Left renal pelvis (tissue), 4 donors: ENCODE measurements at places on chromosomes 1 and 21.

DNA sequence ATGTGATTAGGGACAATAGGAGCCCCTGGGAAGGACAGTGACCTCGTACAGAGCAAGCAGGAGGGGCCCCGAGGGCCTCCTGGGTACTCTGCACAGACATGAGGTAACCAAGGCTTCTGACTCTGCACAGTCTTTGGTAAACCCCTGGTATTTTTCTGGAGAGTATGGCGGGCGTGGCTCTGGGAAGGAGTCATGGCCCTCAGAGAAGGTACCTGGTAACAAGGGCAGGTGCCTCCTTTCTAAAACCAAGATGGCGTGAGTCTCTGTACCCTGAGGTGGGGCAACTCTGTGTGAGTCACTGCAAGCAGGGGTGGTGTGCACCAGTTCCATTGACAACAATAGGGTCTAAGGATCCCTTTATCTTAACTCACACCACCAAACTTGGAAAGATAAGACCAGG is 39.9 kb upstream of the SLC19A1 start:
- no peak for DNase-seq

GRCh38 chr1:174942547-174943255 is 57.0 kb upstream of the CACYBP start:
- DNase-seq: no peak

- DNase-seq: no peak
Observed at GRCh38 chr1:34002810-34003209, 138.9 kb downstream of the HMGB4 start.

- DNase-seq: peak; percentile 40
Observed at GRCh38 chr1:13543451-13544220, 29.8 kb upstream of the LRRC38 start.

DNA sequence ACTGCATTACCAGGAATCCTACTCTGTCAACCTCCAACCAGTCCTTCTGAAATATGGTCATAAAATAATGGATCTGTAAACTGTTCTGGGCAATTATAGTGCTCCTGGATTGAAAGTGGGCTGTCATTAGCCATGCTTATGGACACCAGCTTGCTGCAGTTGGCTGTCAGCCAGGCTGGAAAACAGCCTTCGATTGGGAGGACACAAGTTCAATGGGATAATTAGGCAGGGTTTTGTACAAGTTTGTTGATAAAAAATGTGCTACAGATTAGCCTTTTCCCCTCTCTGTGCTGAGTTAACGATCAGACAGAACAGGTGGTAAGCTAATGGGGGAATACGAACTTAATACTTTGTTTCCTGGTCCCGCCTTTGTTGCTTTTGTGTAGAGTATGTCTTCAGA is 413.9 kb downstream of the DUSP10 start:
- no peak for DNase-seq

GRCh38 chr1:231094421-231094820 is 54.4 kb upstream of the FAM89A start:
- DNase-seq: no peak

DNA sequence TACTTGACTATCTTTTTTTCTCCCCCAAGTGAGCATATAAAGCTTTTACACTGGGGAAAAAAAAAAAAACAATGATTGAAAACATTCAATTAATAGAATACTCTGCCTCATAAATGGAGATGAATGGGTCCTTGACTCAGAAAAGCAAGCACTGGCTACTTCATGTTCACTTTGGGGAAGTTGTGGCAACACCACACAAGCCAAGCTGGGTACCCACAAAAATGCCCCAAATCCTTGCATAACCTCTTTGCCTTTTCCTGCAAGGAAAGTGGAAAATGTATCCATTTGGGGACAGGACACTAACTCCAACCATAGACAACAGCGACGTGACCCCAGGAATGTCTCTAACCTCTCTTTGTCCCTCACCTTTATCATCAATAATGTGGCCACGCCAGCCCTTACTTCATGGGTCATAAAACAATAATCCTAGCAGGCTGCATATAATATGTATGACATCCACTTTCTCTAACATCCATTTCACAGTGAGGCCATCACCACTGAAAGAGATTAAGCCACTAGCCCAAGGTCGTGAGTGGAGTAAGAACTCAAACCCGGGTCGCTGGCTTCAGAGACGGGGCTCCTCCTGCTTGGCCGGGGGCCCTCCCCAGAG is 2.3 kb downstream of the ECE1 start:
- no peak for DNase-seq

GRCh38 chr1:183327434-183328290 is 90.5 kb downstream of the NMNAT2 start:
- DNase-seq: no peak

DNA sequence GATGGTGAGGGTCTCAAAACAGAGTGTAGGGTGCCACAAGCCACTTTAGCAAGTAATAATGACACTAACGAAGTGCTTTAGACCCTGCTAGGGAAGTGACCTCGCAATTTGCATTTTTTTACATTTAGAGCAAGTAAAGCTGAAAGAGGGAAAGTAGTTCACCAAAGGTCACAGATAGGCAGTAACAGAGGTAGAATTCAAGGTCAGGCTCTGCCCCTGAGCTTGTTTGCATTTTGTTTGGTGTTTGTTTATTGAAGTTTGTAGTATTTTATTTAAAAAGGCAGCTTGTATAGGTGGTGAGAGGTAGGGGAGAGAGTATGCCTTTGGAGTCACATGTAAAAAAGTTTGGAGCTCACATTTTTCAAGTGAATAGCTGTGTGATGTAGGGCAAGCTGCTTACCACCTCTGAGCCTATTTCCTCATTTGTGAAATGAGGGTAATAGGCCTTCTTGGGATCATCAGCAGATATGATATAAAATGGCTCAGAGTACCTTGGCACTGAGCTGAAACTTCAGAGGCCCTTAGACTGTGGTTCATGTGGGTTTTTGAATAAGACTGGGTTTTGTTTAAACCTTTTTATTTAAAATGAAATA is 142.5 kb downstream of the TRABD2B start:
- no peak for DNase-seq

DNA sequence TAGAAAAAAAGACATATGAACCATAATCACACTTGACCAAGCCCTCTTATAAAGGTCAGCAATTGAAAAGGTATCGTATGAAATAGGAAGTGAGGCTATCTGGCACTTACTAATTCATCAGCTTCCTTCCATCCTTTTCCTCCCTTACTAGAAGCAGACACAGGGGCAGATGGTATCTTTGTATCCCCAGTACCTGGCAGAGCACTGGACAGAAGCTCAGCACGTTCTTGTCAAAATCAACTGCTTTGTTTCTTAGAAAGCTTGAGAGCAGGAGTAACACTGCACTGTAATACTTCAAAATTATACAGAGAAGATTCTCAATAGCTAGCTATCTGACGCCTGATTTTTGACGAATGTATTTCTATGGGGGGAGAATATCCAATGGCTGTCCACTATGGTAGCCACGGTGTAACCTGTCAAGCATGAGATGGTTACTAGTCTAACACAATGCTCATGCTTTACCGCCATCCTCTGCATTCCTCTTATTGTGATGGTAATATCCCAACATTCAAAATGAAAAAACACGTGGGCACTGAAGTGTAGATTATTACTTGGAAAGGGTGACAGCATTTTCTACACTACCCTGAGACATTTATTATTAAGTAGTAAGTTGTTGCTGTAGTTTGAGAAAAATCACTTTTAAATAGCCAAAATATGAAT is 175.6 kb downstream of the SIPA1L2 start:
- no peak for DNase-seq

GRCh38 chr1:163774401-163774945 is 452.7 kb downstream of the NUF2 start:
- peak; percentile 35 for DNase-seq

- no peak for DNase-seq
Observed at GRCh38 chr1:96598416-96599168, 123.0 kb upstream of the PTBP2 start.

GRCh38 chr1:20558191-20558590 is 5.8 kb downstream of the FAM43B start:
- no peak for DNase-seq

DNA sequence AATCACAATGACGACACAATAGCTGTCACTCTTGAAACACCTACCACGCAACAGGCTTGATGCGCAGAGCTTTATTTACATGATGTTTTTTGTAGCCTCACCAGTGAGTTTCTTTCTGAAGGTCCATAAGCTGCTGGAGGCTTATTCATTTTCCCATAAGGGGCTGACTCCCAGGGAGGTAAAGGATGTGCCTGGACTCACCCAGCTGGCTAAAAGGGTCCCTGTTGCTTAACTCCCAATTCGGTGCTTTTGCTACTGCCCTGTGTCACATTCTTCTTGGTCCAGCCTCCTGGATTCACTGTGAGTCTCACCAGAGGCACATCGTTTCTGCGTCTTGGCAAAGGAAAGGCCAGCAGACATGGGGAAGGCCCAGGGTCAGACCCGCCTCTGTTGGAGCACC is 44.6 kb upstream of the OLIG2 start:
- DNase-seq: no peak

GRCh38 chr1:117967477-117967876 is 37.9 kb downstream of the WDR3 start:
- no peak for DNase-seq

GRCh38 chr1:72915581-72915980 is 633.2 kb upstream of the NEGR1 start:
- no peak for DNase-seq

DNA sequence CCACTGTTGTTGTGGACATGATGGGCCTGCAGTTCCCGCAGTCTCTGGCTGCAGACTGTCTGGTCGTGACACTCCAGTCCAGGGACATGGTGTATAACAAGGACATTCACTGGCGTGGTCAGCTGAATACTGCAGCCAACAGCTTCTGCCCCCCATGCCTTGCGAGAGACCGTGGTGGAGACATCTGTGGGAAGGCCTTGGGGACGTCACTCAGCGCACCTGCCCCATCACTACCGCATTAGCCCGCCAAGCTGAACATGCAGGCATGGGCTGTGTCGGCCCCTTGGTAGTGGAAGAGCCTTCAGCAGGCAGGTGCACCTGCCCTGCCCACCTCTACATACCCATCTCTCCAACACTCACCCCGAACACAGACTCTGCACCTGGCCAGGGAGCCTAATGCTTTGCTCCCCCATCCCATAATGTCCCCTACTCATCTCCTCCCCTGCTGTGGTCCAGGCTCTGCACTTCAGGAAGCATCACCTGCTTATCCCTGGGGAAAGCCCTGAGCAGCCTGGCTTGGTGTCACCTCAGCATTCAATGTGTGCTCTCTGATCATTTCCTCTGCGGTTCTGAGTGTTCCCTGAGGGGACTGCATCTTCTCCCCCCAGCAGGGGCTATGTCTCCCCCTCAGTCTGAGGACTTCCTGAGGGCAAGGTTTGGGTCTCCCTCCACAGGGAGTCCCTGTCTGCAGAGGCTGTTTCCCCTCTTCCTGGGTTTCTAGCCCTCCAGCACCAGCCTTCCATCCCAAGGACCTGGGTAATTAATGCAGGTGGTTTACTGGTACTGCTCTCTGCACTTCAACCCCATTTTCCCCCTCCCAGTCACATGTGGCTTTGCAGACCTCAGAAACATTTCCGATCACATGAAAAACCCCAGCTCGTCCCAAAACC is 3.2 kb downstream of the PGLYRP4 start:
- no peak for DNase-seq

DNA sequence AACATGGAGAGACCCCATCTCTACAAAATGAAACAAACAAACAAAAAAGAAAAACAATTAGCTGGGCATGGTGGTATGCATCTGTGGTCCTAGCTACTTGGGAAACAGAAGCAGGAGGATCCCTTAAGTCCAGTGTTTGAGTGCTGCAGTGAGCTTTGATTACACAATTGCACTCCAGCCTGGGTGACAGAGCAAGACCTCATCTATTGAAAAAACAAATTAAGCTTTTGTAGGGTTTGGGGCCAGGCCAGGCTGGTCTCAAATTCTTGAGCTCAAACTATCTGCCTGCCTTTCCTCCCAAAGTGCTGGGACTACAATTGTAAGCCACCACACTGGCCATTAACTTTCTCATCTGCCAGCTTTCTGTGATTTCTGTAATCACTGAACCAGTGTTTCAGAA is 27.2 kb downstream of the NIPAL3 start:
- DNase-seq: no peak

- no peak for DNase-seq
Observed at GRCh38 chr21:14251336-14251735, 35.4 kb downstream of the RBM11 start.

DNA sequence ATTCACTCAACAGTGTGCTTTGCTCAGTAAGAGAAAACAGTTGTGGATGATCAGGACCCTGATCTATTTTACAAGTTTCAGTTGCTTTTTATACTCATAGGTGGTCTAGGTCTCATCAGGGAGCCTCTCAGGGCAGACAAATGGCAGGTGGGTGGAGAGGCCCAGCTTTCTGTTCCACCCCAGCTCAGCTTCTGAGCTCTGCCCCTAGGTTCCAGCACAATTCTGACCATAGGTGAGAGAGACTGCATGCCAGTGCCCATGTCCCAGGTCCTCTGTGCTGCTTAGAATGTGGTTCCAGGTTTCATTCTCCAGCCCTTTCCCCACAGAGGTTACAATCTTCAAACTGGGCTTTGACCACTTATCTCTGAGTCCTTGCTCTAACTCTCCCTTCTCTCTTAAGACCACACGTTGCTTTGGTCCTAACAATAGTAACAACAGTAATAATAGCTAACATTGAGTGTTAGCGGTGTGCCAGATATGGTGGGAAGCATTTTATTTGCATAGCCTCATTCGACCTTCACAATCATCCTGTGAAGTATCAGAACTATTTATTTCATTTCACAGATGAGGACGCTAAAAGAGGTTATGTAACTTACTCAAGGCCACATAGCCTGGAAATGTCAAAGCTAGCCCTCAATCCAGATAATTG is 19.6 kb upstream of the DUSP10 start:
- no peak for DNase-seq

DNA sequence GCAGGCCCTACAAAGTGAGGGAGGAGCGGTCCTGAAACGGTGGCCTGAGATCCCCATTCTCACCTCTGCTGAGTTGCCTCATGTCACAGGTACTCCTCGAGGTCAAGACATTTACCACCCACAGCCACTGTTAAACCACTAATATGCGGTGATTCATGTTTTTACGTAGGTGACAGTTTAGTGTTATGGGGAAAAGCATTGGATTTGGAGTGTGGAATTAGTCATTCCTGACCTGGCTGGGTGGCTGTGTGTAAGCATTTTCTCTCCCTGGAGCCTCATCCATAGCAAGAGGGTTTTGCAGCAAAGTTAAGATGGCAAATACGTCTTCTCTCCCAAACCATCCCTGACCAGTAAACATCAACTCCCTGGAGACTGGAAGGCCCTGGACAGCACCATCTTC is 57.8 kb upstream of the KCNJ6 start:
- DNase-seq: no peak

DNA sequence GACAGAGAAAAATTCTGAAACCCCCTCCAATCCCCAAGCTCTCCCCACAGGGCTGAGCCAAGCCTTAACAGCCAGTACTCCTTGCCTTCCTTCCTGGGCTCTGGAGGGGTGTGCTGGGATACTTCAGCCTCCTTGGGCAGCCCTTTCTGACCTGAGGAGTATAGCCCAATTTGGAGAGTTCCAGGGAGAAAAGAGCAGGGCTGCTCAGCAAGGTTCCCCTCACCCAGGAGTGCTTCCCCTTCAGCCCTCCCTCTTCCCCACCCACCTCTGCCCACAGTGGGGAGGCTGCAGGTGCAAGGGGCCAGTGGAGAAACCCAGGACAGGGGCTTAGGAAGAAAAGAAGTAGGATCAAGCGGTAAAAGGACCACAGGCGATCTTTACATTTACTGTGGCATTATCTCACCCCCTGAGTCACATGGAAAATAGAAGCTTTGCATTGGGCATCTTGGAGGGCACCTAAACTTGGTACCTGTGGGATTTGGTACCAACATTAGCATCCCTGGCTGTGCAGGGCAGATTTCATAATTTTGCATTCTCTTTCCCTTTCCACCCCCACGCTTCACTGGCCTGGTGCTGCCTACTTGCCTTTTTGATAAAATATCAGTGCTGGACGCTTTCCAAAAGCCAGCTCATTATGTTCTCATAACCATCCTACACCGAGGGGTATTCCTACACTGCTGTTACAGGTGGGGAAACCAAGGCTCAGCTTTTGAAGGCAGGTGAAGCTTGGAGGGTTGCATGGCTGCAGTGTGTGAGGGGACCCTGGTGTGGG is 2.8 kb upstream of the ADORA1 start:
- no peak for DNase-seq
